ENCODE measurements at places on chromosomes 3 and 15.

DNA sequence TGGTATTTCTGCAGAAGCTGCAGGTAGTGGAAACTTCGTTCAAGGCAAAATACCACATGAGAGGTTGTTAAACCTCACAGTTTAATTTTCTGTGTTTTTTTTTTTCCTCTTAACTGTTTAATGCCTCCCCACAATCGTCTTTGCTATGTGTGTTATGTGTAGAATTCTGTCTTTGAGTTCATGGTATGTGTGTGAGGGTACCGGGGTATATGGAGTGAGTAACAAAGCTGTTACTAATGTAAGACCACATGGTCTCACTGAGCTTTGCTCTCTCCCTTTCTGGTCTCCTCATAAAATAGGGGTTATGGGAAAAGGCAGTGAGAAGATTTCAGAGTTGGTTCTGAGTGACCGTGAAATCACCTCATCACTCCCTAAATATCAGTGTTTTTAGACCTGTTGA, 143.6 kb downstream of the USP13 start:
- no peak for DNase-seq

DNA sequence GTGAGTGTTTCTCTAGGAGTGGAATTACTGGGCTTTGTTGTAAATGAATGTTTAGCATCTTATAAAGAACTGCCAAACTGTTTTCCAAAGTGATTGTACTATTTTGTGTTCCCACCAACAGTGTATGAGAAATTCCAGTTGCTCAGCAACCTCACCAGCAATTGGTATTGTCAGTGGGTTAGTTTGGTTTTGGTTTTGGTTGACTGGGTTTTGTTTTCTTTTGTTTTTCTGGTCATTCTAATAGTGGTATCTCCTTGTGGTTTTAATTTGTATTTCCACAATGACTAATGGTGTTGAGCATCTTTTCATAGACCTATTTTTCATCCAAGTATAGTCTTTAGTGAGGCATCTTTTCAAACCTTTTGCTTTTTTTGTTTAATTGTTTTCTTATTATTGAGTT, 27.1 kb downstream of the FILIP1L start:
- DNase-seq = no peak

DNA sequence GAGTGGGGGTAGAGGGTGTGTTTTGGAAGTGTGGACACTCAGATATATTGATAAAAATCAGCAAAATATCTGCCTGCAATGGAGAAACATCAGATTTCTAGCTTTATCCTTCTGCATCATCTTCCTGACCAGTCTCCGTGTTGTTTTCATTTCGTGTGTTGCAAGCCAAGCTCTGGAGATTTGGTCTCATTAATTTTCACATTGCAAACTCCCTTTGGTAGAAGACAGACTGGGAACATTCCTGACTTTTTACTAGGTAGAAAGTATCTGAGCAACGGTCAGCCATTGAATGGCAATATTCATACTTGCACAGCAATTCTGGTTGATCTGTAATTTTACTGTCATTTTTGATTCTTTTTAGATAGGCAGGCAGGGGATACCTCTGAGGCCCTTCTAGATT, 30.4 kb downstream of the FSTL1 start:
- DNase-seq = no peak

- DNase-seq = no peak
These were observed 21.8 kb downstream of the ATRIP start for GRCh38 chr3:48468329-48468731.

GRCh38 chr3:47410801-47411646, 30.2 kb downstream of the PTPN23 start:
- DNase-seq = no peak

Data from ovary (tissue), 10 donors.